ENCODE measurements at places on chromosomes 11 and 22.

- DNase-seq: no peak
Measured at GRCh38 chr11:117411736-117412135, 84.1 kb downstream of the CEP164 start.

GRCh38 chr11:46362156-46363030, 15.1 kb downstream of the DGKZ start:
- no peak for DNase-seq

- no peak for DNase-seq
Measured at GRCh38 chr11:69541001-69541285, 59.5 kb downstream of the LINC01488 start.

DNA sequence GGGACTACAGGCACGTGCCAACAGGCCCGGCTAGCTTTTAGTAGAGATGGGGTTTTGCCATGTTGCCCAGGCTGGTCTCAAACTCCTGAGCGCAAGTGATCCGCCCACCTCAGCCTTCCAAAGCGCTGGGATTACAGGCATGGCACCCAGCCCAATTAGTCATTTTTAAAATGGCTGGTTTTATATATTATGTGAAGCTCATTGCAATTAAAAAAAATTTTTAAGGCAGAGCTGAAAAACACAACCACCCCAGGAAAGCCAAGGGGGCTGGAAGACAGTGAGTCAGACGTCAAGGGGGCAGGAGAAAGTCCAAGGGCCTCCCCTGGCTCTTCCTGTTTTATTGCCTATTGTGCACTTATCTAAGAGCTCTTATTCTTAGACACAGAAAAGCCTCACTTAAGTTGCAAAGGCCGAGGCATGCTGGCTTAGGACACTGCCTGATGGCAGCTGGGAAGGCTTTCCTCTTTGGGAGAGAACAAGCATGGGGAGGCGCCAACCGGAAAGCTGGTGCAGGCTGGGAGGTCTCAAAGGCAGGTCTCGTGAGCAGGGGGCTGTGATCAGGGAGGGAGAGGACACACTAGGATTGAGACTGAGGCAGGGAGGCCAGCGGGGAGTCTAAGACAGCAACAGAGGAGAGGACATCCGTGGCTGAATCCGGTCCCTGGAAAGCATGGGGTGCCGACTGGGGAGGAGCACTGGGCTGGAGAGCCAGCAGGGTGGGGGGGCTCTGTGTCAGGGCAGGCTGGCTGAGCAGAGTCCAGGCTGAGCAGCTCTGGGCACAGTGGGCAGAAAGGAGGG, 11.1 kb upstream of the OSM start:
- DNase-seq: no peak

- no peak for DNase-seq
Measured at GRCh38 chr22:38942702-38943101, 14.7 kb upstream of the APOBEC3A start.

DNA sequence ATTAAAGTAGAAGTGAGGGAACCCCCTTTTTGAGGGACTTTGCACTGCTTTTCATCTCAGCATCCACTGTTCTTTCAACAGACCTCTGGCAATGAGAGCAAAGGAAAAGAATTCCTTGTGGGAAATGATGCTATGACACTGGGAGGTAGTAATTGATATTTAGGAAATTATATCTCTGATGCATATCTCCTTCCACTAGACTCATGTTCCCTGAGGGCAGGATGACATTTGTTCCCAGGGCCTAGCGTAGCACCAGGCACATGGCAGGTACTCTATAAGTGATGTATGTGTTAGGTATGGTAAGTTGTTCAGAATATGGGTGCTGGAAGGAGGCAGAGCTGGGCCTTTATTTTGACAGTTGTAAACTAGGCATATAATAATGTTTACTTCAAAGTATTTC, 142.9 kb downstream of the CCDC81 start:
- no peak for DNase-seq

DNA sequence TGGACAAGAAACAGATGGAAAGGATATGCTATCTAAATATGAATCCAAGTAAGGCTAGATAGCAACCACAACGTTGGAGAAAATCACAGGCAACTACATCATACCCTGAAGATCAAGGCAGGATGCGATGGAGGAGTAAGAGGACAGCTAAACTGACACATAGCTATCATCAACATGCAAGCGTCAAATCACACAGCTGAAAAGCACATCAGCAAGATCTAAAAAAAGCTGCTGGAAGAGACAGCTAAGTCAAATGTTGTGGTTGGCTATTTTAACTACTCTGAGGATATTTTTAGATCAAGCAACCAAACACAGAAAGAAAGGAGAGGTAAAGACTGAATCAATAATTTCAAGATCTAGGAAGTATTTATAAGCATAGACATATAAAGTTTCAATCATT, 466.9 kb downstream of the BRD1 start:
- DNase-seq: no peak

DNA sequence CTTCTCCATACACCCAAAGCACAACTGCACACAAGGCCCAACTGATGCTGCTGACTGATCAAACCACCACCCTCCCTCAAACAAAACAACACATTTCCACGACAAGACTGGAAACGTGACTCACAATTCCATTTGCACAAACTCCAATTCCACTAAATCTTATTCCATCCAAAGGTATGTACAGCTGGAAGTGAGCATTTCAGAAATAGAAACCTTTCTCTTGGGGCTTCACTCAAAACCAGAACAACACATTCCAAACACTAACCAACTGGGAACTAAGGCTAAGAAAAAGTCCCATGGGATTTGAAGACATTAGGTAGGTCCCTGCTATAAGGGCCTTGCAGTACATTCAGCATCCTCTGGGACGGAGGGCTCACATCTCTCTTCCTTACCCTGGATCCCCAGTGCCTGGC, 19.6 kb downstream of the MORC2 start:
- DNase-seq: no peak

GRCh38 chr11:126025822-126026221, 36.8 kb downstream of the CDON start:
- no peak for DNase-seq

DNA sequence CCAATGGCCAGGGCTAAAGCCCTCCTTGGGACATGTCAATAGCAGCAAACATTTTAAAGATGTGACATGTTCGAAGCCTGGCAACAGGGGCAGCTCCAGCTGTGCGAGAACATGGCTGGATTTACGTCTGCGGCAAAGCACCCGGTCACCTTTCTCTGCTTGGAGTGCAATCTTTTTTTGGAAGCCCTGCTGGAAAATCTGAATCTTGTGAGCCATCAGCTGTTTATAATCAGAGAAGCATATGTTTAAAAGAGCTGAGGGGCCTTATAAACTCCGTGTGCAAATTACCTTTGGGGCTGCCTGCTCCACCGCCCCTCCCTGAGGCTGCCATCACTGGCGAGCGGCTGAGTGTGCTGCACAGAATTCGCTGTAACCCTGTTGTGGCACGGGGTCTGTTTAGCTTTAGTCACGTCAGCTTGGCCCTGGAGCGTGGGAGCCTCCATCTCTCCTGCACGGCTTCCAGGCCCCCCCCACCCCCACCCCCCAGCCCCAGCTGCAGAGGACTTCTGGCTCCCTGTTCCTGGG, 9.0 kb upstream of the KCNQ1OT1 start:
- DNase-seq: no peak

DNA sequence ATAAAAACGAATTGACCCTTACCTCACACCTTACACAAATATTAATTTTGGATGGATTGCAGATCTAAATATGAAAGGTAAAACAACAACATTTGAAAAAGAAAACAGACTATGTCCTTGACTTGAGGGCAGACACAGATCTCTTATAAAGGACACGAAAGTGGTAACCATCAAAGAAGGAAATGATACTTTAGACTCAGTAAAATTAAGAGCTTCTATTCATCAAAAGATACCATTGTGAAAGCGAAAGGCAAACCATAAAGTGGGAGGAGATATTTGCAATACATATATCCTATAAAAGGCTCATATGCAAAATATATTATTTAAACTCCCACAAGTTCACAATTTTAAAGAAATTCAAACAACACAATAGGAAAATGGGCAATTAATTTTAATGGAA, 5.0 kb downstream of the HEPACAM start:
- DNase-seq: no peak

GRCh38 chr11:68295271-68295670, 17.1 kb upstream of the LRP5 start:
- no peak for DNase-seq

GRCh38 chr11:47394050-47394321, 14.4 kb upstream of the SLC39A13 start:
- no peak for DNase-seq
